H1 (cell line): ENCODE measurements at places on chromosomes 5 and 9. TPM values are rescaled to one million over a fixed set of nuclear protein-coding genes. Genes with fewer than 3 reads are reported as not detected.

DNA sequence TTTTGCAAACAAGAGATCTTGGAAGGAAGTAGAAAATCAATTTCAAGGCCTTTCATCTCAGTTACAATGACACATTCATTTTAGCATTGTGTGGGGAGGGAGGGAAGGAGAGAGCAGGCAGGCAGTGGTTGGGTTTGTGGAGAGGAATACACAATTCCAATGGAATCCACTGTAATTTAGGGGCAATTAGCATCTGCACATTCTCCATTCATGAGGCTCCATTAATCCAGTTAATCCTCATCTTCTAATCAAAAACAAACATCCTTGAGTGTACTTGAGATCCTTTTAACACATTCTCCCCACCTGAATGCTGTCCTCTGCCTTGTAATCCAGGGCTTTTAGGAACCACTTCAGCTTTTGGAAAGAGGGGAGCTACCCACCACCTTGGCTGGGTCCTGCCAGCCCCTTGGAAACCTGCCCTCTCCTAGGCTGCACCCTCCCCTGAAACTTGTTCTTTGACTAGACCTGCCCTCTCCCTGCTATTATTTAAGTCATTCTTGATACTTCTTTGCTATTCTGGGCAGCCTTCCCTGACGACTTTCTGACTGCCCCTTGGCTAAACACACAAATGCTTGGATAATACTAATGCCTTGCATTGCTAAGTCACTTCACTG lies 271.2 kb downstream of the SLIT3 start:
- H3K27ac ChIP-seq: no peak overlapping the region
- H3K27me3 ChIP-seq: no peaks in the 10 kb centered on the region

DNA sequence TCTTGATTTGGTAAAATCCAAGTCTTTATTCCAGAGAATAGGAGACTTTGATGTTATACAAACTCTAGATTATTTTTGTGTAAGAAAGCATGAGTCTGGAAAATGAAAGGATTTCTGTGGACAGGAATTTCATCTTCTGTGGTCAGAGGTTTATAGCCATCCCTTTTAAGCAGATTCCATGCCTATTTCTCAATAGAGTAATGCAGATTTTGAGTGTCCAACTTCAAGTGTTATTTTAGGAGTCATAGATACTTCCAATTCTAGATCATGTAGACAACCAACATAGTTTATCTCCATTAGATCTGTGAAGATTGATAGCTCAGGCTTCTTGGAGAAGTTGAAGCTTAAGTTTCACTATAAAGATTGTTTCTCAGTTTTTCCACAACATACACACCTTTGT lies 379.7 kb downstream of the PSAT1 start:
- H3K4me1 ChIP-seq: no peaks in the 10 kb centered on the region
- H3K36me3 ChIP-seq: no peaks in the 10 kb centered on the region
- no peak for DNase-seq

DNA sequence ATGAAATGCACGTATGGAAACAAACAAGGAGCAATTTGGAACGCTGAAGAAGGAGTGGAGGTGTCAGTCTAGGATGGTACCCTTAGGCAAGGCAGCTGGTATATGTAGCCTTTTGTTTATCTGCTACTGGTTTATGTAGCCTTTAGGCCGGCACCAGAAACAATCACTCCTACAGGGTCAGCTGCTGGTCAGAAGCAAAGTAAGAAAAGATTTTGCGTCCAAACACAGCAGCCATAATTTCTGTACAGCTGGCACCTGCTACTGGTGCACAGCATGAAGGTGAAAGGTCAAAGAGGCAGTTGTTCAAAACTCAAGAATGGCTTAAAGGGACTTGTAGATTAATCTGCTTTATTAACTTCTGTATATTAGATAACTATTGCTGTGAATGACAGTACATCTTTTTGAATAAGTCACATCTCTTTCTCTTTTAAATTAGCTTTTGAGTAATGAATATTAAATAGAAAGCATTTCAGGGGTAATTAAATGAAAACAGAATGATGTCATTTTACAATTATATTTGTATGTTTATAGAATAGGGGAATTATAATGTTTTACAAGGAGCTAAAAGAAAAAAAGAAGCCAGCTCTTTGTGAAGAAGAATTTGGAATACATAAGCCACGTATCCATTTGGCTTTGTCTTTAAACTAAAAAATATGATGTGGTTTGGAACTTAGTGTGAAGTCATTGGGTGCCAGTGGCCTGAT lies 33.1 kb upstream of the TLX3 start:
- no peak overlapping the region for H3K4me3 ChIP-seq
- H3K4me1 ChIP-seq: no peaks in the 10 kb centered on the region
- H3K36me3 ChIP-seq: no peaks in the 10 kb centered on the region

- no peaks in the 10 kb centered on the region for H3K36me3 ChIP-seq
- no peaks in the 10 kb centered on the region for H3K4me1 ChIP-seq
- H3K4me3 ChIP-seq: no peak overlapping the region
- H3K27ac ChIP-seq: no peak overlapping the region
These were observed 244.0 kb downstream of the EPB41L4A start for GRCh38 chr5:112174959-112175594.

DNA sequence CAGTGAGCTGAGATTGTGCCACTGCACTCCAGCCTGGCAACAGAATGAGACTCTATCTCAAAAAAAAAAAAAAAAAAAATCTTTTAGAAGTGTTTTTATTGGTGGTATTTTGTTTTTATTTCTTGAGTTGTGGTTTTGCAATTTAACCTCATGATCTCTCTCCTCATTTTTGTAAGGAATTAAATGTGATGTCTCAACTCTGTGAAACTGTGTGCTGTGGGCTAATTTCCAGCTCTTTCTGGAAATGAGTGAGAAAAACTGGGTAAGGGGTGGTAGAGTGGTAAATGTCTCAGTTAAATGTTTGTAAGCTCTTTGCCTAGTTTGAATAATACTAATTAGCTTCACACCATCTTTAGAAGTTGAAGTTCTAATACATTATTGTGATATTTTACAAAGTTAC lies 29.0 kb downstream of the ACO1 start:
- DNase-seq: no peak
- H3K4me3 ChIP-seq: no peak overlapping the region
- H3K36me3 ChIP-seq: peaks cover 11% of the 10 kb centered on the region
- H3K27me3 ChIP-seq: no peaks in the 10 kb centered on the region
- H3K27ac ChIP-seq: no peak overlapping the region

DNA sequence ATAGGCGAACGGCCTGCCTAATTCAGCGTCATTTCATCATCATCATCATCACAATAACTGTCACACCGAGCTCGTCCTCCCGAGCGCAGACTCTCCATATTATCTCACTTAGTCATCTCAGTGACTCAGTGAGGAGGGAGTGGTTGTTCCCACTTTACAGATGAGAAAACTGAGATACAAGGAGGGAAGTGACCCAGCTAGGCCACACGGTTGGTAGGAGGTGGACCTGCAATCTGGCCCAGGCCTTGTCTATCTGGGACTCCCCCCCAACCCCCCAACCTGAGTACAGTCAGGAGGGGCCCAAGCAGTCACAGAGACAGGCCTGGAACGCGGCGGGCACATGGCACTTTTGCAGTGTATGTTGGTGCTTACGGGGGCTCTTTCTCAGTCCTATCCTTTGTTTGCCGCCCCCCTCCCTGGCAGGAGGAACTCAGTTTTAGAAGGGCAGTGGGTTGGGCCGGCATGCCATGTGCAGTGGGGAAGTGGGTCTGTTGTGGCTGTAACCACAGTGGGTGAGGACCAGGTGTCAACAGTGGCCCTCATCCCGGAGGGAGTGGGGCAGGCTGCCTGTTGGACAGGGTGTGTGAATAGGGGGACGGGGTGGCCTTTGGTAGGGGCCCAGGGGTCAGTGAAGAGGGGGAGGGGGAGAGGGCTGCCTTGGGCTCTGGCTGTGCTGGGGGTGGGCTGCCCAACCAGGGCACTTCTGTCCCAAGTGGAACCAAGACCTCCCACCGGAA lies 1.7 kb upstream of the RXRA start:
- peaks cover 51% of the 10 kb centered on the region for H3K4me1 ChIP-seq
- DNase-seq: no peak
- no peak overlapping the region for H3K27ac ChIP-seq
- no peaks in the 10 kb centered on the region; the same call in 1 of the 2 replicates for H3K27me3 ChIP-seq

DNA sequence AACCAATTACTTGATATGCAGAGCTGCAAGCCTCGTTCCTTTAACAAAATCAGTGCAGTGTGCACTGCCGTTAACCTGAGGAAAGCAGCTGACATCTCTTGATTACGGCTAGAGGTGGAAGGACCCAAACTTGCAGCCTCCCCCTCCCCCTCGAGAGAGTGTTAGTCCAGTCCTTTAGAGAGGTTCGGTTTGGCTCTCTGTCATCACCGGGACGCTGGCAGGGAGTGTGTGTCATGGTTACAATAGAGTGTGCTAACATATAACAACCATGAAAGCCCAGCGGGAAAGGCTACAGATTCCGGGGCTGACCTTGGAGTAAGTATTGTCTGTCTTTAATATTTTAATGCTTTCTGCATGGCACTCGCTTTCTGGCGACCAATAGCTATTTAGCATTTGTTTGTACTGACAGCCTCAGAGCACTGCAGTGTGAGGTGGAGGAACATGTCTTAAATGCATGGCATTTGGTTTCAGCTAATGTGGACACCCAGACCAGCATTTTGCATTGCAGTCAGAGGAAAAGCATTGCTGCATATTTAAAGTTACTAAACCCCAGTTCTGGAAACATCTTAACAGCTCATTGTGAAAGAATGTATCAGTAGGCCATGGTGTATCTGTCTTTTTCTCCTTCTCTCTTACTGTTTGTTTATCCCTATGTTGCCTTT lies 237.5 kb downstream of the CD180 start:
- no peak overlapping the region for H3K27ac ChIP-seq
- H3K36me3 ChIP-seq: no peaks in the 10 kb centered on the region
- DNase-seq: no peak
- peaks cover 10% of the 10 kb centered on the region for H3K4me1 ChIP-seq
- peaks cover 2% of the 10 kb centered on the region for H3K27me3 ChIP-seq

DNA sequence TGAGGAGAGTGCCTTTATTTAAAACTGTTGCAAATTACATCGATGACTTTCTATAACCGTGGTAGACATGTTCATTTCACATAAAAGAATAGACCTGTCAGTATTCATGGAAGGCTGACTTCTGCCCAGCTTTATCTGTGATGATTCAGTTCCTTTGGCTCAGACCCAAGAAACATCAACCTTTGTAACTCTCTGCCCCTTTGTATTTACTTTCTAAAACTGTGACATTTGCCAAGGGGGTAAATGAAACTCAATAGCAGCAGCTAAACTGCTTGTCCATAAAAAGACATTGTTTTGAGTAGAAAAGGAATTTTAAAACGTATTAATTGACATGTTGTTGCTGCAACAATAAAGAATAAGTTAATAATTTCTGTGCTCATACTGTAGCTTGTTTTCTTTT lies 137.8 kb upstream of the ANKH start:
- H3K27ac ChIP-seq: no peak overlapping the region
- no peaks in the 10 kb centered on the region for H3K36me3 ChIP-seq
- no peaks in the 10 kb centered on the region for H3K27me3 ChIP-seq
- no peak overlapping the region for H3K4me3 ChIP-seq
- DNase-seq: no peak
- no peaks in the 10 kb centered on the region for H3K4me1 ChIP-seq

GRCh38 chr5:79183617-79184016 lies 52.3 kb upstream of the JMY start:
- H3K36me3 ChIP-seq: no peaks in the 10 kb centered on the region
- no peak overlapping the region for H3K27ac ChIP-seq
- H3K27me3 ChIP-seq: no peaks in the 10 kb centered on the region
- DNase-seq: no peak
- no peak overlapping the region for H3K4me3 ChIP-seq

DNA sequence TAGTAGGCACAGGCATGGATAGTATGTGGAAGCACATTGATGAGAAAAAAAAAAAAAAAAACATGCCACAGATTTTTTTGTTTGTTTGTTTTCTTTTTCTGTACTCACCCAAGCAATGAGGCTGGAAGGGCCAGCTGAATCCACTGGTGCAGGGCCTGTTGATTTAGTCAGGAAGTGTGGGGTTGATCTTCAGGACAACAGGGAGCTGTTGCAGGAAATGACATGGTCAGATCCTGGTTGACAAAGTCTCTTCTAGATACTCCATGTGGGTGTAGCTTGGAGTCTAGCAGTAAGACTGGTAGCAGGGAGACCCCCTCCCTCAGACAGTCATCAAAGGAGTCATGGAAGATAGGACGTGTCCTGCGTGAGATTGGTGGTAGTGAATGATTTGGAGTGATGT lies 191.8 kb downstream of the PAPPA start:
- H3K27ac ChIP-seq: no peak overlapping the region
- H3K27me3 ChIP-seq: peaks cover 16% of the 10 kb centered on the region
- no peaks in the 10 kb centered on the region for H3K36me3 ChIP-seq
- 0 out of 2 replicates have a peak, but pooled peaks cover 4% of the 10 kb centered on the region for H3K4me1 ChIP-seq

DNA sequence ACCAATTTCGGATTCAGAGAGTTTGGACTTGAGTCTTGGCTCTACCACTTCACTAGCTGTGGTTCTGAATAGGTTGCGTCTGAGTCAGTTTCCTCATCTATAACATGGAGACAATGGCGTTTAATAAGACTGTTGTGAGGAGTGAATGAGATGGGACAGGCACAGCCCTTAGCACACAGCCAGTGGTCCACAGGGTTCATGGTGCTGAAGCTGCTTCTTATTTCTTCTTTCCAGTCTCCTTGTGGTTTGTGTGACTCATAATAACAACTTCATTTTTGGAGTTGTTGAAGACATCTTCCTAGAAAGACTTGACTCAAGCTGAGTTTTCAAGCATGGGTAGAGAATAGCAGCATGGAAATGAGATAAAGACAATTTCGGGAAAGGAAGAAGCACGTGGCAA lies 172.6 kb upstream of the PPP2R2B start:
- no peak overlapping the region for H3K27ac ChIP-seq
- no peak for DNase-seq
- no peaks in the 10 kb centered on the region for H3K27me3 ChIP-seq
- no peaks in the 10 kb centered on the region for H3K36me3 ChIP-seq
- H3K4me1 ChIP-seq: no peaks in the 10 kb centered on the region

DNA sequence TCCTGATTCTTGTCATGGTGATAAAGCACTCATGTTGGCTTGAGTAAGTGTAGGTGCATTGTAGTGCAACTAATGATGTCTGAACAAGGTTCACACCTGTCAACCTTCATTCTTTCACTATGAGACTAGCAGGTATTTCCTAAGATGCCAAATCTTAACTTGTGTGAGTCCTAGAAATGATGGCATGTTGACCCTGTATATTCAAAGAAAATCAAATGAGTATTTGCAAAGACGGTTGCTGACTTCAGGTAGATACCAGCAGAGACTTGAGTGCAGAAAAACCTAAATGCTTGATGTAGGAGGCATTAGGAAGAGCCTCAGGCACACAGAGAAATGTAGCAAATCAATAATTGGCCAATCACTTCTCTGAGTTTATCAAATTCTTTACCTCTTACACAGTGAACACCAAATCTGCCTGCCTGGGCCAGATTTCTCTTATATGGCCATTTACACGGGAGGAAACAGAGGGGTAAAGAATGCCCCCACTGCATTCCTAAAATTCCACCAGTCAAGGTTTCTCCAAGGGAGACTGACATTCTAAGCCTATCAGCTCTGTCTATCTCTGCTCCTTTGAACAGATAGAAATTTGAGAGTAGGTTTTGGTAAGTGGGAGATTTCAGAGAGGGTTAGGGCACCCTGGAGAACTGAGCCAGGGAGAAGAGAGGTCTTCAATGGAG lies 488.6 kb upstream of the WWC1 start:
- no peak for DNase-seq
- no peaks in the 10 kb centered on the region for H3K27me3 ChIP-seq
- H3K27ac ChIP-seq: no peak overlapping the region
- no peak overlapping the region for H3K4me3 ChIP-seq
- peaks cover 3% of the 10 kb centered on the region; the same call in 1 of the 2 replicates for H3K4me1 ChIP-seq

TUSC1 gene
- 4.6 and 5.9 TPM in 2 replicates for polyA plus RNA-seq

SLC6A7 gene
- polyA plus RNA-seq: 0.02 and 0.12 TPM in 2 replicates

TLX3 gene
- not detected in 2 replicates for polyA plus RNA-seq

ISCA1 gene
- polyA plus RNA-seq: 18.1 and 35.0 TPM in 2 replicates

MELK gene
- polyA plus RNA-seq: 12.0 and 26.2 TPM in 2 replicates

CCL19 gene
- not detected in 2 replicates for polyA plus RNA-seq

PCDHA1 gene
- polyA plus RNA-seq: 0.23 and 0.52 TPM in 2 replicates

SV2C gene
- 0.05 and 0.08 TPM in 2 replicates for polyA plus RNA-seq

TTC16 gene
- polyA plus RNA-seq: 0.03 TPM in 2 replicates
